ENCODE measurements at places on chromosomes 3 and 15.

GRCh38 chr15:63893866-63894661, 60.3 kb upstream of the HERC1 start:
- DNase-seq: no peak

DNA sequence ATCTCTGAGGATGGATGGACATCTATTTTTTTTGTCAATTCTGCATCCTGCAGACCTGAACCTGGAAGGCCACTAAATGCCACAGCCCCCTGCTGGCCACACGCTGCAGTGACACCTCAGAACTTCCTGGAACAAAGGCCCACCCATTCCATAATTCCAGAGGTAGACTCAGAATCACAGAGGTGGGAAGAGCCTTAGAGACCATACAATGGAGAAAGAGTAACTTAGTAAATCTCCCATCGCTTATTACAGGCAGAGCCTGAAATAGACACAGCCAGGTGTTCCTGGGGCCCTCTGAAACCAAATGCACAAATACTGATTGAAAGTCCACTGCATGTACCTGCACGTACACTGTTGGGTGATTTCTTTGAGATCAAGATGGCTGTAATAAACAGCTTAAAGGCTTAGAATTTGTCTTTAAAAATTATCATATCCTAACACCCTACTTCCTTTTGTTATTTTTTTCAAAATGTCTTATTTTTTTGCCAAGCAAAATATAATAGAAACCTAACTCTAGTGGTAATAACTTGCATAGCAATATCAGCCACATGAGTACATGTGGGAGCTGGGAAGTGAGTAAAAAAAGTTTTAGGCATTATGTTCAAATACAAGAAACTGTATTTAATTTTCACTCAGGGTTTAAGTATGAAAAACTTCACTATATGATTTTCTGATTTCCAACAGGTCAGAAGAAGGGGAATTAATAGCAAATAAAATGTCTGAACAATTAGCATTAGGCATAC, 62.7 kb downstream of the EOMES start:
- peak; percentile 11 for DNase-seq

DNA sequence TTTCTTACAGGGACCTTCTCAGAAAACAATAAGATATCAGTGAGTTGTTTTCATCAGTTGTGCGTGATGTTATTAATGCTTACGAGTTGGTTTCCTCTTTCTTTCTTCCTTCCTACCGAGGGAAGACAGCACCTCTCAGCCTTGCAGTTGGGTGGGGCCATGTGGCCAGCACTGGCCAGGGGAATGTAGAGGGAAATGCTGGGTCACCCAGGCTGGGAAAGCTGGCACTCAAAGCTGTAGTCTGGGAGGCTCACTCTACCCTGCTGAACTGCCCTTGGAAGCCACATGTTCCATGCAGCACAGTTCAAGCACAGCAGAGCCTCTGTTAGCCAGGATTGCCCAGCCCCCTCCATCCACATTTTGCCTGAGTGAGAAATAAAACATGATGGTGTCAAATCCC, 10.1 kb upstream of the CHCHD6 start:
- DNase-seq: no peak

DNA sequence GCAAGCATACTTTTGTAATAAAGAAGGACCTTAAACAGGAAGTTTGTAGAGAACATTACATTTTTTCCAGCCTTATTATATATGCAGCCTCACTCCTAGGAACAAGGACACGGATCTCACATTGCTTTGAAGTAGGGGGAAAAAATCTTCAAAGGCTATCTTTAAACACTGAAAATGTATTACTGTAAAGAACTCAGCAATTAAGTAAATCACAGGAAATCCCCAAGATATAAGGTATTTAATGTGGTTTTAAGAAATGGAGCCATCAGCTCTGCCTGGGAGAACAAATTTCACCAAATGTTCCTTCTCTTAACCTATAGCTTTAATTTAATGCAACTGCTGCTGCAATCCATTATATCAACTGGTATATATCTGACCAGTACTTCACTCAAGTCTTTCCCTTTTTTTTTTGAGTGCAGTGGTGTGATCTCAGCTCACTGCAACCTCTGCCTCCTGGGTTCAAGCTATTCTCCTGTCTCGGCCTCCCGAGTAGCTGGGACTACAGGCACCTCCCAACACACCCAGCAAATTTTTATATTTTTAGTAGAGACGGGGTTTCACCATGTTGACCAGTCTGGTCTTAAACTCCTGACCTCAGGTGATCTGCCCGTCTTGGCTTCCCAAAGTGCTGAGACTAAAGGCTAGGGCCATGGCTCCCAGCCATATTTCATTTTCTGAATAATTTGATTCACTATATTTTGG, 2.8 kb downstream of the BTLA start:
- no peak for DNase-seq

DNA sequence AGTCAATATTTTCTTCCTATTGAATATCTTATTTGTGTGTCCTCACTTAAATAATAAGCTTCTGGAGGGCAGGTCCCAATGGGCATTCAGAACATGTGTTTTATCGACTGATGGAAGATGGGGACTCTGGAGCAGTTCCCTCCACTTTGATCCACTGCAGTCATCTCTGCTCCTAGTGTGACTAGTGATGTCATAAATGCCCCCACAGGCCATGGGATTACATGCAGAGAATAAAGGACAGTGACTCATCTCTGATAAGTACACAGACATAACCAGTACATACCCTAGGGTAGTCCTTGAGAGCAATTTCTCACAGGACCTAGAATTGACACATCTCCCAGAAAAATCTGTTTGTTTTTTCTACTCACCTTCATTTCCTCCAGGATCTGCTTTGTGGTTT, 49.4 kb upstream of the FMN1 start:
- no peak for DNase-seq

DNA sequence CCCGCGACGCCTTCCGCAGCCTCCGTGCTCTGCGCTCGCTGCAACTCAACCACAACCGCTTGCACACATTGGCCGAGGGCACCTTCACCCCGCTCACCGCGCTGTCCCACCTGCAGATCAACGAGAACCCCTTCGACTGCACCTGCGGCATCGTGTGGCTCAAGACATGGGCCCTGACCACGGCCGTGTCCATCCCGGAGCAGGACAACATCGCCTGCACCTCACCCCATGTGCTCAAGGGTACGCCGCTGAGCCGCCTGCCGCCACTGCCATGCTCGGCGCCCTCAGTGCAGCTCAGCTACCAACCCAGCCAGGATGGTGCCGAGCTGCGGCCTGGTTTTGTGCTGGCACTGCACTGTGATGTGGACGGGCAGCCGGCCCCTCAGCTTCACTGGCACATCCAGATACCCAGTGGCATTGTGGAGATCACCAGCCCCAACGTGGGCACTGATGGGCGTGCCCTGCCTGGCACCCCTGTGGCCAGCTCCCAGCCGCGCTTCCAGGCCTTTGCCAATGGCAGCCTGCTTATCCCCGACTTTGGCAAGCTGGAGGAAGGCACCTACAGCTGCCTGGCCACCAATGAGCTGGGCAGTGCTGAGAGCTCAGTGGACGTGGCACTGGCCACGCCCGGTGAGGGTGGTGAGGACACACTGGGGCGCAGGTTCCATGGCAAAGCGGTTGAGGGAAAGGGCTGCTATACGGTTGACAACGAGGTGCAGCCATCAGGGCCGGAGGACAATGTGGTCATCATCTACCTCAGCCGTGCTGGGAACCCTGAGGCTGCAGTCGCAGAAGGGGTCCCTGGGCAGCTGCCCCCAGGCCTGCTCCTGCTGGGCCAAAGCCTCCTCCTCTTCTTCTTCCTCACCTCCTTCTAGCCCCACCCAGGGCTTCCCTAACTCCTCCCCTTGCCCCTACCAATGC, 2.0 kb downstream of the ISLR start:
- no peak for DNase-seq

GRCh38 chr3:167361306-167361705, 18.8 kb downstream of the ZBBX start:
- no peak for DNase-seq

DNA sequence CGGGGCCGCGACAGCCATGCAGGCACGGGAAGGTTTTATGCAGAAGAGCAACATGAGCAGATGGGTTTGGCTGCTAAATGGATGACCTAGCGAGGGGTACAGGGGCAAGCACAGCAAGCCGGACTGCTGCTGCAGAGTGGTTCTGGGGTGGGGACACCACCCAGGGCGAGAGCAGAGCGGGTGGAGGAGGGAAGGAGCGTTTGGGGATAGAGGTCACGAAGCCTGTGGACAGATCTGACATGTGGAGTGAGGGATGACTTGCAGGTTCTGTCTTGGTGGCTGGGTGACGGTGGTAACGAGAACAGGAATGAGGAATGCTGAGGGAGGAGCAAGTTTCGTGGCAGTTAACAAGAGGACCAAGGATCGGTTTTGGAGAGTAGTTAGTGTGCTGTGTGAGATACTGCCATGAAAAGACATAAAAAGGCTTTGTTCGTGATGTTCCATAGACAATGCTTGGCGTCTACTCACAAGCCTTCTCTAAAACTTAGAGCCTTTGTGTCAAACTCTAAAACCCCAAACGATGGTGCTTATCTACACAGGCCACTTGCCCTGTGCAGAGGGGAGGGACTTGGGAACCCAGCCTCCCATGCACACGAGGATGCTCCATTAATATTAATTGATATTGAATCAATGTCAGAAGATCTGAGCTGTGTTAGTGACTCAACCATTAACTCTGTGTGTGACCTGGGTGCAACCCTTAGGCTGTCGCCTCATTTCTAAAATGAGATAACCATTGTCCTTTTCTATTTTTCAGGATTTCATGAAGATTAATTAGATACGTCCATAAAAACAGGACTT, 132.7 kb upstream of the SLC2A2 start:
- no peak for DNase-seq

DNA sequence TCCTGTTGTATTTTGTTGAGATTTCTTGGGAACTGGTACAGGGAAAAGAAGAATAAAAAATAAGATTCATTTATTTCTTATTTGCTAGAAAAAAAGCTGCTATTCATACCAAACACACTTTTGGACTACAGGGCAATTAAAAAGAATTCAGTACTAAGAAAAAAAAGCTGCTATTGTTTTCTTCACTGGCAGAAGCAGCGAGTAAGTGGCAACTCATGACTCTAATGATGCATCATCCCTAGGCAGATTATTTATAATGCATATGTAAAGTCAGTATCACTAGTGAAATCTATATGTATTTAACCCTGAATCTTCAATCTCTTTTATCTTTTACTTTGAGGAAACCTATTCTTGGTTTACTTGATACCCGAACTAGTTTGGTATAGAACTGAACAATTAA, 15.2 kb downstream of the PFN2 start:
- DNase-seq: no peak

GRCh38 chr15:63851431-63851830, 17.7 kb upstream of the HERC1 start:
- DNase-seq: no peak

GRCh38 chr15:81643771-81644170, 269.8 kb upstream of the TMC3 start:
- no peak for DNase-seq

- DNase-seq: no peak
Measured at GRCh38 chr3:115359536-115359935, 212.4 kb upstream of the ZBTB20 start.

DNA sequence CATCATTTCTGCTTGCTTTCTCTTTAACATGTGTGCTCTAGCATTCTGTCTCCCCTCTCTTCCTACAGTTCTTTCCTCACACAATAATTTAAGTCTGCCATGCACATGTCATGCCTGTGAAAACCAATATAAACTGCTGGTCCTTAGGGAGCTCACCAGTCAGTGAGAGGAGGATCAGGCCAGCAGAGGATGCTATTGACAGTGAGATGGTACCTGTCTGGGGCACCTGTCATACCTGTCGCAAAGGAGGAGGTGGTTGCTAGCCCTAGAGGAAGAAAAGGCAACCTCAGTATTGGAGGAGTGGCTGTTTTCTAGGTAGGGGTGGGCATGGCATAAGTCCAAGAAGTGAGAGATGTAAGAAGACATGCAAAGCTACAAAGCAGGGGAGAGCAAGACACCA, 194.6 kb downstream of the GABRG3 start:
- no peak for DNase-seq

- DNase-seq: no peak
Measured at GRCh38 chr3:39590806-39591205, 123.3 kb downstream of the MOBP start.

GRCh38 chr15:80514071-80514780, 110.0 kb downstream of the ARNT2 start:
- no peak for DNase-seq

DNA sequence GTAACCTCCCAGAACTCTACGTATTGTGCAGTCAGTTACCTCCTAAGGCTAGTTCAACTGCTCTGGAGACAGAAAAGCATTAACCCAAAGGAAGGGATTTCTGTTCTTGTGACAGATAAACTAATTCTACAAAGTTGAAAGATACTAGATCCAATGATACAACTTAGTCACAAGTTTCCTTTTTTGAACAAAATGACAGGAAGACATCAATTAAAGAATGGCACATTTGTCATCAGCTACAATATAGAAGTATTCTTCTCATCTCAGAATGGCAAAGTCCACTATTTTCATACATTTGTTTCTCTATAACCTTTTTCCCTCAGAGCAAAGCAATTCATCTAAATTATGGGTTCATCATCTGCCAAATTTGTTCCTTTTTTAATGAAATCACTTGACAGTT, 43.7 kb downstream of the ISL2 start:
- no peak for DNase-seq

DNA sequence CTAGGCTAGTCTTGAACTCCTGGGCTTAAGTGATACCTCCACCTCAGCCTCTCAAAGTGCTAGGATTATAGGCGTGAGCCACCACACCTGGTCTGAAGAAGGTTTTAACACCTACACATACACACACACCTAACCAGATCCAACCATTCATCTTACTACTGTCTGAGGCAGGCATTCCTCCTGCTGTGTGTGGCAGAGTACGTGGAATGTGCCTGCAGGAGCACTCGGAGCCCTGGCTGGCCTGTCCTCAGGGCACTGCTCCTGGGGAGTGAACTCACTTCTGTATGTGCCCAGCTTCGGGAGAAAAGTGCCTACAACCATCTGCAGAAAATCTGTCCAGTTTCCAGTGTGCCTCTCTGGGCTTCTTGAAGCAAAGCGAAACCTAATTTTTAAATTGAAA, 58.2 kb upstream of the LIMD1 start:
- no peak for DNase-seq

DNA sequence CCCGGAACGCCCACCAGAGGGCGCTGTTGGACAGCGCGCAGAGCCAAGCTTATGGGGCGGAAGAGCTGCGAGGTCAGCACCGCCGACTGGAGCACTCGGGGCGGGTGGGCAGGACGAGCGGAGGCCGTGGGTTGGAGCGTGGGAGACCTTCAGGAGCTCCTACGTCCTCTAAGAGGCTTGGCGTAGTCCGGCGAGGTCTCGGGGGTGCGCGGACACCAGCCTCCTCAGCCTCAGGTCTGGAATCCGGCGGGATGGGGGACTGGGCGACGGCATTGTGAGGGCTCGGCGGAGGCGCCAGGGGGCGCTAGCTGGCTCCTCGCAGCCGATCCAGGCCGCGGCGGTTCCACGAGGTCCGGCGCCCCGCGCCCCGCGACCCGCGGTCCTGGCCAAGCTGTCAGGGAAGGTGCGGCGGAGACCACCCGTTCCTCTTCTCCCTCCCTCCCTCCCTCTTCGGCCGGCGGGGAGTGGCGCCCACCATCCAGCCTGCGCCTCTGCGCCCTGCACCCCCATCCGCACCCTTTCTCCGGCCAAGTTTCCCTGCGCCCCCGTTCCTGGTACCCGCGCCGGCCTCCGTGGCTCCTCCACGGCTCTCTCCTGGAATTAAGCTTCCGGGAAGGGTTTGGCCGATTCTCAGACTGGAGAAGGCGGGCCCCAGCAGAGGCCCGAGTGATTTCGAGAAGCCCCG, 24.3 kb upstream of the POLG start:
- peak; percentile 64 for DNase-seq
